Thoracic aorta (tissue), 2 donors: ENCODE measurements at places on chromosomes 5 and 9.

DNA sequence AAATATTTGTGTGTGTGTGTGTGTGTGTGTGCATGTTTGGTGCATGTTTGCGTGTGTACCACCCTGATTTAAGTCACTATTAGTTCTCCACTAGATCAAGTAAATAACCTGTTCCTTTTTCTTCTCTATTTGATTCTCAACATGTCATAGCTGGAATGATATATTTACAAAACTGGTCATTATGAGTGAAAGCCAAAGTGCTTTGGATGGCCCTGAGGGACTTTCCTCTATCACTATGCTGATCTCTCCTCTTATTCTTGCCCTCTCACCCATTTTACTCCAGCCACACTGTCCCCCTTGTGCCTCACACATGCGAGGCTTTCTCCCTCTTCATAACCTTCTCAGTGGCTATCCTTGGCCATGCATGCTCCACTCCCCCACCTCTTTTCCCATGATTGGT is 144.6 kb upstream of the NMUR2 start:
- no peak for DNase-seq

DNA sequence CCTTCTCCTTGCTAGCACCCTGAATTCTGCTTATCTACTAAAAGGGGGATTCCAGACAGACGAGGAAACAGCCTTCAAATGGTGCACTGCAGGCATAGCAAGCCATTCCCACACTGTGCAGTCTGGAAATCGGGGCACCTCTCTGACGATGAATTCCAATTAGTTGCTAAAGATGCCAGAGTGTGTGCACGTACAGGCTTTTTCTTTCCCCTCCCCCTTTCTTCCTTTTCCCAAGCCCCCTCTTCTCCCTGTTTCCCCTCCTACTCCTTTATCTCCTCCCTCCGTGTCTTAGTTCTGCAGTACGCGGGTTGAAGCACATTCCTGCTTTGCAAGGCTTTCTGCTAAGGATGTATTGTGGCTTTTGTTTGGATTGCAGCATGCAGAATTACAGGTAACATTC is at the start of gene GPR21:
TSS of gene GPR21 (plus strand) at position 316 of the 400 bp plus-strand sequence. CDS start 900 bp downstream, outside the sequence.
- DNase-seq = no peak

GRCh38 chr5:151383011-151383410 is 35.7 kb upstream of the SLC36A2 start:
- DNase-seq = no peak

- DNase-seq = no peak
Observed at GRCh38 chr5:168528521-168529373, at the start of gene FBLL1. Gene FBLL1, plus strand, starts transcription at chr5:168529305. Its CDS starts 200 bp downstream, at chr5:168529505.

GRCh38 chr9:113785334-113785733 is 90.8 kb upstream of the ZNF618 start:
- no peak for DNase-seq

- DNase-seq = no peak
Observed at GRCh38 chr5:20158006-20158405, 170.0 kb upstream of the CDH18 start.
